ENCODE measurements at places on chromosomes 6 and 20.
A peak's percentile ranks its signal among the peaks of the same experiment; 100 is the strongest.

DNA sequence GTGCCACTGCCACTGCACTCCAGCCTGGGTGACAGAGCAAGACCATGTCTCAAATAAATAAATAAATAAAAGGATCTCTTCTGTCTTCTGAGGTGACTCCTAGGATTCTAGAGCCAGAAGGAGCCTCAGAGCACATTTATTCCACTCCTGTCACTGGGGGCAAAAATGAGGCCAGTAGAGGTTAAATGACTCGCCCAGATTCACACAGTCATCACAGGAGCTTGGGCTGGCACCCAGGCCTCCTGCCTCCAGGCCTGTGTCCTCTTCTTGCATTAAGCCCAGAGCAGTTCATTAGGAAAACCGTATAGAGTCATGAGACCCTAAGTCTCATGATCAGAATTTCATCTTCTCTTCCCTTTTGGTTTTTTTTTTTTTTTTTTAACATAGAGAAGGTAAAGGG, 243.3 kb downstream of the NRN1 start:
- no peak for DNase-seq

DNA sequence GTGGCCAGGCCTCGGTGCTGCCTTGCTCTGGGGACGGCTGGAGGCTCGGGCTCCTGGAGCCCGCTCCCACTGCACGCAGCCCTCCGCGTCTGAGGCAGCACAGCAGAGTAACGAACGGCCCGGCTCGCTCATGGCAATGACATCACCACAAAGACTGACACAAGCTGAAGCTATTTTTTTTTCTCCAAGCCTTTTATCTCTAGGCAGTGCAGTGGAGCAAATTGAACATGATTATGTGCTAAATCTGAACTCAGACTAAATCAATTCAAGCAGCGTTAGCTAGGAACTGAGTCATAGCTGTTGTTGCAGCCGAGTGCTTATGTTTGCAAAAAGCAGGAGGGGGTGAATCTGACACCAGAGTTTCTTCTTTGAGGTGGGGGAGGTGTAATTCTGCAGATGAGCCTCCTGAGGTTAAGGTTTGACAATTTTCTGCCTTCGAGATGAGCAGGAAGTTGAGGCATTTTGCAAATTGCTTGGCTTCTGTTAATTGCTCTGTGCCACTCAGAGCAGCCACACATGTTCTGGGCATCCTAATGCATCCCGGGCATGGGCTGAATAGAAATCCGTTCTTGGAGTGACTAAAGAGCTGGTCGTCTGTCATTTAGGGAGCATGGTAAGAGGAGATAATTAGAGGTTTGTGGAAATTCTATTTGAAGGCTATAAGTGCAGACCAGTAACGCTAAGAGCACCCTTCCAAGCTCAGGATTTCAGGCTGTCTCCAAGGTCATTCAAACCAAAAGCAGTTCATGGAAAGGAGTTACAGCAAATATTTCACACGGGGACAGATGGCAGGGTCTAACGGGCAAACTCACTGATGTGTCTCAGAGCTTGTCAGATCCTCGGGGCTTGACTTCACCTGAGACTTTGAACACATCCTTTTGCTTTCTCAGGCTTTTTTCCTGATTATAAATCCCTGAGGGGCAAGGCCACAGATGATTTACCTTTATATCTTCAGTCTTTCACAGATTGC, 155.1 kb upstream of the ENPP5 start:
- peak; percentile 57 for DNase-seq

DNA sequence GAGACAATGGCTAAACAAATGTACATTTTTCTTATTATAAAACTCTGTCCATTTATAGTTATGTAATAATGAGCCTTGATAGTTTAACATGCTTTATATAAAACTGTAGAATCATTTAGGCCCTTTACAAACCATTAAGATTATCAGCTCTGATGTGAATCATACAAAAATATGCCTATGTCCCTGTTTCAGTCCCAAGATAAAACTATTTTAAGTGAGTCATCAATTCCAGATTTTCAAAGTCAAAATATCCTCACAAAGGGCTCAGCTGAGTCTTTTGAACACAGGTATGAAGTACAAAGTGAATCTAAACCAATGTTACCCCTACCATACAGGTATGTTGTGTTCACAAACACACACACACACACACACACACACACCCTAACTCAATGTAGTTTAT, 88.0 kb downstream of the PTPRK start:
- DNase-seq: no peak

GRCh38 chr6:31419842-31420241, 16.4 kb downstream of the MICA start:
- DNase-seq: no peak

DNA sequence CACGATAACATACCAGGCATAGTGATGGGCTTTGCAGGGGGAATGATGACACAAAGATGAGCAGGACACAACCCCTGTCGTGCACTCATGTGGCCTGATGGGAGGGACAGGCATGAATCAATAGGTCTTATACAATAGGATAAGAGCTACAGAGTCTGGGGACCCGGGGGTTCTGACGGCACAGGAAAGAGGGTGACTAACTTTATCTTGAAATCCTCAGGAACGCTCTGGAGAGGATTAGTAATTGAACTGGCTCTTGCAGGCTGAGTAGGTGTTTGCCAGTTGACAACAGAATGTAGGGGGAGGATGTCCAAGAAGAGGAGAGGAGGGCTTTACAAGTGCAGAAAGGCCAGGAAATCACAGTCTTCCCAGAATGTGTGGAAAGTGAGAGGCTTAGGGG, 219.9 kb upstream of the ECI2 start:
- no peak for DNase-seq

DNA sequence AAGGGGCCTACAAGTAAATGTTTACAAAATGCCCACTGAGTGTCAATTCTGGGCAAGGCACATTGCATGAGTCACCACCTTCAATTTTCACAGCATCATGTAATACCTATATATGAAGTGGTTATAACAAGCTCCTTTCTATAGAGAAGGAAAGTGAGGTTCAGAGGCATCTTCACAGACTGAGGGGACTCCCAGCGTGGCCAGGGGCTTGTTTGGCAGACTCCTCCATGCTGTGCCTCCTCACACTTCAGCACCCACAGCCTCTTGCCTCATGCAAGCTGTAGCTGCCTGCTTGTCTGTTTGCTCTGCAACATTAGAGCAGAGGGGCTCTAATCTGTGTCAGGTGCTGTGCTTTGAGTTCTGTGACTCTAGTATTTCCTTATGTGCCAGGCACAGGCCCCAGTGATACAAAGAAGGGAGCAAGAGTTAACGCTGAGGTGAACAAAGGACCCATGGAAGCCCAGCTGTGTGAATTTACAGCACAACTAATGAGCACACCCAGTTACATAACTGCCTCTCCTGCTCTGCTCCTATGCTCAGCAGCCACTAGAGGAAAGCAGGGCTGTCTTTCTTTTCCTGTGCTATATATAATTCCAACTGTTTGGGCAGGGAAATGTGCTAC, 72.3 kb downstream of the ZHX3 start:
- peak; percentile 48 for DNase-seq

- no peak for DNase-seq
Measured at GRCh38 chr20:58228484-58229197, at the start of gene ANKRD60. ANKRD60 (minus strand) TSS chr20:58228653; CDS start chr20:58228653, 0 bp downstream.

DNA sequence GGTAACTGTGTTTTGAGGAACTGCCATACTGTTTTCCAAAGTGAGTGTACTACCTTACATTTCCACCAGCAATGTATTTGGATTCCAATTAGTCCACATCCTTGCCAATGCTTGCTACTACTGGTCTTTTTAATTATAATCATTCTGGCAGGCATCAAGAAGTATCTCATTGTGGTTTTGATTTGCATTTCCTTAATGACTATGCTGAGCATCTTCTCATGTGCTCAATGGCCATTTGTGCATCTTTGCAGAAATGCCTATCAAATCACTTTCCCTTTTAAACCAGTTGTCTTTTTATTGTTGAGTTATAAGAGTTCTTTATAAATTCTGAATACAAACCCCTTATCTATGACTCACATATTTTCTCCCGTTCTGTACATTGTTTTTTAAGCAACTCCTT, 75.9 kb downstream of the ATG5 start:
- no peak for DNase-seq

- no peak for DNase-seq
Measured at GRCh38 chr20:36851490-36851889, 24.4 kb upstream of the TLDC2 start.

GRCh38 chr6:133241086-133241900, at the start of gene EYA4:
EYA4 (plus strand) TSS chr6:133241357; CDS start chr6:133274781, 33,424 bp downstream.
- DNase-seq: no peak

GRCh38 chr6:63671098-63671754, 35.6 kb downstream of the PHF3 start:
- no peak for DNase-seq

GRCh38 chr6:150685860-150686259, 86.2 kb downstream of the PLEKHG1 start:
- no peak for DNase-seq

GRCh38 chr20:62697468-62697912, 11.1 kb upstream of the NTSR1 start:
- no peak for DNase-seq

- DNase-seq: no peak
Measured at GRCh38 chr6:138487102-138487604, 12.1 kb downstream of the NHSL1 start.

DNA sequence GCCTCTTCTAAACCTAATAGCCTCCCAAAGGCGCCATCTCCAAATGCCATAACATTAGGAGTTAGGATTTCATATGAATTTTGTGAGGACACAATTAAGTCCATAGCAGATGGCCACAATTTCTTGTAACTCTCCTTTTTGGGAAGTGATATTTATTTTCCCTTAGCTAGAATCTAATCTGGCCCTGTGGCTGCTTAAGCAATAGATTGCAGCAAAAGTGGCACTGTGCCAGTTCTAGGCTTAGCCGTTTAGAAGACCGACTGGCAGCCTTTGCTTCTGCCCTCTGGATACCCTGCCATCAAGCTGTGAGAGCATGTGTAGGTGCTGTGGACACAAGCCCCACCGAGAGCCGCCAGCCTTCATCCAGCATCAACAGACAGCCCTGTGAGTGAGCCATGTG, 15.9 kb upstream of the ADGB start:
- no peak for DNase-seq

- no peak for DNase-seq
Measured at GRCh38 chr6:157990321-157991066, 8.8 kb downstream of the SYNJ2 start.

DNA sequence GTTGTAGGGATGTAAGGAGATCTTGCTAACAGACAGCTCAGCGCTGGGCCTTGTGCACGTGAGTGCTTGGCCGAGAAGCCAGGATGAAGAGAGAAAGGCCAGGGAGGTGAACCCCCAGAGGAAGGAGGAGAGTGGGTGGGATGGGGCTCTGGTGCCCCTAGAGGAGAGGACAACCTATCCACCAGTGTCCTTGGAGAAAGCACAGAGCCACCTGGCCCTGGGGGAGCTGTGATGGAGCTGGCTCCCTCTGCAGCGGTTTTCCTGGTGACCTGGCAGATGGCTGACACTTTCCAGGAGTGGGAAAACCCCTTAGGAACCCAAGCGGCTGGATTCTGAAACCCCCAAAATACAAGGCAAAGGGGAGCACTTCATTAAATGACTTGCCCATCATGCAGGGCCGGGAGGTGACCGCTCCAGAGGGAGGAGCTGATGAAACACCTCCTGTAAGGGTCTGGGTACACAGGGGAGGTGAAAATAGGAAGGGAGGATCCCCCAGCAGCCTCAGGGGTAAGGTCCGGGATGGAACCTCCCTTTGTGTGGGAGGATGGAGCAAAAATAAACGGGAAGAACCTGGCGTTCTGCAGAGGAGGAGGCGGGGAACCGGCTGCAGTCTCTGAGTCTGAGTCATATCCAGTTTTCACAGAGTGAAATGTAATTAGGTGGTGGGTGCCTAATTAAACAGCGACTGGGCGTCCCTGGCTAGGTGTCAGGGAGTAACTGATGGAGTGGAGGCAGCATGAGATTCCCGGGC, 80.4 kb downstream of the SULF2 start:
- peak; percentile 49 for DNase-seq

DNA sequence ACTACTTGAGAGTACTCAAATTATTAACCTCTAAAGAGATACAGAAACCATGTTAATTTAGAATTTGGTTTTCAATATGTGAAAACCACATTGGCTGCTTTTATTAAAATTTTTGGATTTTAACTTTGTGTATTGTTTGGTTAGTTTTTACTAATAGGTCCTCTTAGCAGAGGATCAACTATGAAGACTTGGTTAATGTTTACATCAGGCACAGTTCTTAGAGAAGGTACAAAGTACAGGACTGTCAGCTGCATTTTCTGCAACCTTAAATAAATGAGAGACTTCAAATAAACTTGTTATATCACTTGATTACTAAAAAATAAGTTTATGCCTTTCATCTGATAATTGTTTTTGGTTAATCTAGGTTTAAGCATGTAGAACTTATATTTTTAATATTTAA, 89.1 kb downstream of the PHF3 start:
- no peak for DNase-seq

- DNase-seq: no peak
Measured at GRCh38 chr6:53440336-53440945, 91.7 kb upstream of the ELOVL5 start.

DNA sequence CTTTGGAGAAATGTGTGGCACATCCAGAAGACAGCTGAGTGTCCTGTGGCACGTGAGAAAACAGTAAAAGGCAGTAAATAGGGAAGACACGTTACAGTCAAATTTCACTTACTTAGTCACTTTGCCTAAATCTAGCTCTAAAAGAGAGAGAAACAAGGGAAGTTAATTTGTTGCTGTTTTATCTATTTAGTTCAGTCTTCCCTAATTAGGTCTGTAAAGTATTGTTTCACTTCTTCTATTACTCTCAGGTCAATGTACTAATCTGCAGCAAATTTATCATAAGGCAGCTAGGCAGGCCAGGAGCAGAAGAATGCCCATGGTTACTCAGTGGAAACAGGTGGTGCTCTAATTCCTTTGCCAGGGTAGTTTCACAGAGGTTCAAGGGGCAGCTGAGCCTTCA, 124.3 kb upstream of the CNR1 start:
- no peak for DNase-seq

DNA sequence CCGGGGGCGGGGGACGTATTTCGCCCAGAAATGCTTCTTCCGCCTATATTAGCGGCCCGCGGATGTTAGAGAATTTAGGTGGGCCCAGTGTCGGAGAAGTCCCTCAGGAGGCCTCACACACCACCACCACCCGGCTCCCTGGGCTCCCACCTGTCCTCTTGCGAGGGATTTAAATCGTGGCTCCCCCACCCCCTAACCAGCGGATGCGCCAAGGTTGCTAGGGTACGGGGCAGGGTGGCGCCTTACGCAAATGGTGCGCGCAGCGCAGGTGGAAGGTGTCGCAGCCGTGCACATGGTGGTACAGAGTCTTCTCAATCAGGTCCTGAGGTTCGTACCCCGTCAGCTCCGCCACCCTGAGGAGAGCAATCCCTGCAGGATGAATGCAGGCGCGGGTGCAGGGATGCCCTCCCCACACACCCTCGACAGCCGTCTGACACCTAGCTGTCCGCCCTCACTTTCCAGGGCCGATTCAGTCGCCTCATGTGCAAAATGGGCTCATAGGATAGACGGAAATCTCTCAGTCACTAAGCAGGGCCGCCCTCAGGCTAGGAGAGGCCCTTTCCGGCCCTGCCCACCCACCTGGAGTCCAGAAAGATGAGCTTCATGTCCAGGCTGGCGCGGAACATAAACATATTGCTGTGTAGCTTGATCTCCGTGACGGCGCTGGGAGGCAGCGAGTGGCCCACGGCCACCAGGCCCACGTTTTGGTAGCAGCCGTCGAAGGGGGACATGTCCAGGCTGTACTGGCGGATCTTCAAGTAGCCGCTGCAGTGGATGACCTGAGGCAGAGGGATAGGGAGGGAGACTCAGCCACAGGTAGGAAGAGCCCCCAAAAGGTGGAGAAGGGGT, 16.6 kb downstream of the SIM1 start:
- no peak for DNase-seq
